GM20000 (cell line): ENCODE measurements at places on chromosomes 1 and 21.

DNA sequence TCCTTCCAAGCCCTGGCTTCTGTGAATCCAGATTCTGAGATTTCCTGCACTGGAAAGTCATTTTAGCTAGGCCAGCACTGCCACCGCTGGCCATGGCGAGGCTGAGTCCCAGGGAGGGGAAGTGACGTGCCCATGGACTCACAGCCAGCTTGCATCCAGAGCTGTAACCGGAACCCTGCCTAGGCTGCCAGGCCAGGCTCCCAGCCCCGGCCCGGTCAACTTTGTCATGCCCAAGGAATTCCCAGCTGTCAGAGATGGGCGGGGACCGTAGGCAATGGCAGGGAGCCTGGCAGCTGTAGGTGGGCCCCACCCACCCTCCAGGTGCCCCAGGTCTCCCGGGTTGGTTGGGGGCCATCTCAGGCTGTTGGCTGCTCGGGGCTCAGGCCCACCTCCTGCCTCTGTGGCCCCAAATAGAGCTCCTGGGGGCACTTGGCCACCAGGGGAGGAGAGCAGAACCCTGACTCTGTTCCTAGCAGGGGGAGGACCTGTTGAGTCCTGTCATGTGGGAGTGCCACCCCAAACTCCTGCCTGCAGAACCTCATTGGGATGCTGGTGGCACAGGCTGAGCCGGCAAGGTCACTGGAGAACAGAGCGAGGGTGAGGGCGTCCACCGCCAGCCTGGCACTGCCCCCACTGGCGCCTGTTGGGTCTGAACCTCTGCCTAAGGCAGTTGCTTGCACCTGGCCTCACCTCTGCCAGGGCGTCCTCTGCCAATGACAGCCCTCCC, 57.8 kb downstream of the FOXO6 start:
- no peak for DNase-seq

- no peak for DNase-seq
Observed at GRCh38 chr1:71473331-71473730, 392.5 kb upstream of the ZRANB2 start.

DNA sequence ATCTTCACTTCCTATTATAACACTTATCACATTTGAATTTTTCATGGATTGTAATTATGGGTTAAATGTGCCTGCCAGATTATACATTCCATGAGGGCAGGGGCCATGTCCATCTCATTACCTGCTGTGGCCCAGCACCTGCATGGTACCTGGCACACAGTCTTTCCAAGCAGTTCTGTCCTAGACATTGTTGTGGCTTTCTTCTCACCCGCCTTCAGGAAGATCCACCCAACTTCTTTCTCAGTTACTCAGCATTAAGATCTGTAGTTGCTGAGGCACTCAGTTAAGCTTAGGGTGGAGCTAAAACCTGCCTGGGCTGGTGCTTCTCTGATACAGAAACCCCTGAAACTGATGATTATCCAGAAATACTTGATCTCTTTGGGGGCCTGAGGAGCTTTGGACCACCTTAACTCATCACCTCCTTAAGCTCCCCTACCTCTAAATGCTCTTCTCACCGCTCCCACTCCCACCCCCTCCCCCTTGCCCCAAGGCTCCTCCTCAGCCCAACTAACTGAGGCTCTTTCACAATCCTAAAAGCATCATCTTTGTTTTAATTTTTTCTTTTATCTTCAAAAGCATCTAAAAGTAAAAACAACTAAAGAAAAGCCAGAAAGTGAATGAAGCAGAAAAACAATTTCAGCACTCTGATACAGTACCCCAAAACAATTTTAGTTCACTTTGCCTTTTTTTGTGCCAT, 190.6 kb downstream of the FGGY start:
- DNase-seq = no peak

DNA sequence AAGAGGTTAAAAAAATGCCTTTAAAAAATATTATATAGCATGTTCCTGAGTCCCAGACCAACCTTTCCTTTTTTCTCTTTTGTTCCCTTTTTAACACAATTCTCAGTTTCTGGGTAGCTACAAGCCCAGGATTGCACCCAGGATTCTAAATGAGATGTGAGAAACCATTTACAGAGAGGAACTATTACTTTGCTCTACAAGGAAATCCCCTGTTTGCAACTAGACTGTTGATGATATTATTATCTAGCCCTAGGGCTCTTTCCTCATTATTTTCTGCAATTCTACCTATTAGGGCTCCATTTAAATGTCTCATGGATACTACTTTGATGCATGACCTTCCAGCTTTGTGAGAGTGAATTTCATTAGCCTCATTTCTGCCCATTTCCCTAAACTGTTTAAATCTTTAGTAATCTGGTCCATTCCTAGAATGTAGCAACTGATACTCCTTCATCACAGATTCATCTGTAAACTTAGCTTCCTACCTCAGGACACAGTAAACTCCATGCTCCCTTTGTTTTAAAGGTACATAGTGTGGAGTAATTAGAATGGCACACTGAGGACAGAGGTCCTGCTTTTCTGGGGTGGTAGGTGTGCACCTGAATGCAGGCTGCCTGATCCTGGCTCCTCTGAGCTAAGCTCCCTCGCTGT, 7.1 kb upstream of the KIF14 start:
- DNase-seq = peak; percentile 32

DNA sequence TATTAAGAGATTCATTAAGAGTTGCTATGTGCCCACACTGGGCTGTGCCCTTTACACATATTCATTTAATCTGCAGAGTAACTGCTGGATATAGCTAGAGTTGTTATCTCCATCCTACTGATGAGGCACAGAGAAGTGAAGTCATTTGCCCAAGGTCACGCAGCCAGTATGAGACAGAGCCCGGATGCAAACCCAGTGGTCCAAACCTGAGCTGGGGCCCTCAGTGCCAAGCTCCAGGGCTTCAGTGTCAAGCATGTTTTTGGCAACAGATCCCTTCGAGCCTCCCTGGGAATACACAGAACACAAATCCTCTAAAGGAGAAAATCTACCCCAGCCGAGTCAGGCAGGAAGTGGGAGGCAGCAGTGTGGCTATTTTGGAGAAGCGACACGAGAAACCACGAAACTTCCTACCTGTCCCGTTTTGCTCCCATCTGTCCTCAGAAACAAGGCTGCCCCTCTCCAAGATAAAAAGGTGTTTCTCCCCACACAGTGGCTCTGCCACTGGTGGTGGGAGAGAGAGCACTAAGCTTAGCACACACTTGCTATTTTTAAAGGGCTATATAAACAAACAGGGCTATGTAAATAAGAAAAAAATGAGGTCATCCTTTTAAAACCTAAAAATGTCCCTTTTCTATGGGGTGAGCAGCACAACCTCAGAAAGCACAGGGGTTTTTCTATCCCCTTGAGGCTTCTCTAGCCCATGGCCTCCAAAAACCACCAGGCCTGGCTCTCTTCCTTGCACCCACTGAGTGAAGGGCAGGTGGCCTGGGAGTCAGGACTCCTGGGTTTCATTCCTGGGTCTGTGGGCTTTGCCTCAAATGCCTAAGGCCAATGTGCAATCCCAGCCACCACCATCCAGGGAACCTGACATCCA, 138.6 kb upstream of the EDN2 start:
- peak; percentile 86 for DNase-seq

- peak; percentile 84 for DNase-seq
Observed at GRCh38 chr1:41496080-41497055, 11.9 kb upstream of the EDN2 start.

- DNase-seq = no peak
Observed at GRCh38 chr1:79561521-79561978, 555.0 kb upstream of the ADGRL4 start.
